ENCODE measurements at places on chromosomes 3 and 15.
A peak's percentile ranks its signal among the peaks of the same experiment; 100 is the strongest.

DNA sequence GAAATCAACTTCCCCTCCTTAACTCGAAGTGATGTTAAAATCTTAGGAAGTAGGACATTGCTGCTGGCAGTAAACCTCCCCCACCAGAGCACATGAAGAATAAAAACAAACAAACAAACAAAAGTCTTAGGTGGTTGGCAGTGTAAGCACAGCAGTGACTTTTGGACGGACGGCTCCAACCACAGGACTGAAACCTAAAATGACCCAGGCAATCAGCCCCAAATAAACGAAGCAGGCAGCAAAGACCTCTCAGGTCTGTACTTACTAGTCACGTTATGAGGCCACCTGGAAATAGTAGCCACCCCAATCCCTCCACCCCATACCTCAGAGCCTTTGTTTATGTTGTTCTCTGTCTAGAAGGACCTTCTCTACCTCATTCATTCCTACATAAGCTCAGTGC lies 33.5 kb upstream of the HES1 start:
- no peak for DNase-seq

- DNase-seq: no peak
Observed at GRCh38 chr15:66799242-66799641, 97.2 kb downstream of the SMAD6 start.

DNA sequence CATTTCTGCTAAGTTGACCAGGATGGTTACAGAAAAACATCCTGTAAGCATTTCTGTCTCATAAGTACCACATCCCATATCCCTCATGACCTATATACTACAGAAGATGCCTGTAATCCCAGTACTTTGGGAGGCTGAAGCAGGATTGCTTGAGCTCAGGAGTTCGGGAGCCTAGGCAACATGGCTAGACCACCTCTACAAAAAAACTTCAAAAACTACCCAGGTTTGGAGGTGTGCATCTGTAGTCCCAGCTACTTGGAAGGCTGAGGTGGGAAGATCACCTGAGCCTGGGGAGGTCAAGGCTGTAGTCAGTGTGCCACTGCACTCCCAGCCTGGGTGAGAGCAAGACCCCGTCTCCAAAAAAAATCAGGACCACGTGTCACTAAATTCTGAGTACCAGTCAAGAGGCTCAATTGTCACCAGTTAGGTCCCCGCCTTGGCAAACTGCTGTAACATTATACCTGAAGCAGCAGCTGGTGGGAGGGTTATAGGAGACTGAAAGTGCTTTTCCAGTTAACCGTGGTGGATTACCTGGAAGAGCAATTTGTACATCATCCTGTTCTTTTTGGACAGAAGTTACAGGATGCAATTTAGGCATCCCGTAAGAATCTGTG lies 6.2 kb downstream of the RPL32 start:
- DNase-seq: no peak

GRCh38 chr3:5019411-5020241 lies 40.4 kb downstream of the BHLHE40 start:
- DNase-seq: peak; percentile 74

- no peak for DNase-seq
Observed at GRCh38 chr3:39934696-39935095, 125.3 kb downstream of the MYRIP start.

- DNase-seq: peak; percentile 20
Observed at GRCh38 chr3:120198305-120198878, 86.6 kb downstream of the GPR156 start.

GRCh38 chr15:59400103-59400813 lies 27.6 kb upstream of the MYO1E start:
- no peak for DNase-seq

- DNase-seq: no peak
Observed at GRCh38 chr3:45737234-45737633, 48.0 kb downstream of the SACM1L start.

- DNase-seq: no peak
Observed at GRCh38 chr15:28921919-28922706, 36.3 kb downstream of the APBA2 start.

Data from CD4-positive, alpha-beta T cell treated with Interferon alpha-2 for 1 hour (primary cell).